ENCODE measurements at places on chromosomes 4 and X.

DNA sequence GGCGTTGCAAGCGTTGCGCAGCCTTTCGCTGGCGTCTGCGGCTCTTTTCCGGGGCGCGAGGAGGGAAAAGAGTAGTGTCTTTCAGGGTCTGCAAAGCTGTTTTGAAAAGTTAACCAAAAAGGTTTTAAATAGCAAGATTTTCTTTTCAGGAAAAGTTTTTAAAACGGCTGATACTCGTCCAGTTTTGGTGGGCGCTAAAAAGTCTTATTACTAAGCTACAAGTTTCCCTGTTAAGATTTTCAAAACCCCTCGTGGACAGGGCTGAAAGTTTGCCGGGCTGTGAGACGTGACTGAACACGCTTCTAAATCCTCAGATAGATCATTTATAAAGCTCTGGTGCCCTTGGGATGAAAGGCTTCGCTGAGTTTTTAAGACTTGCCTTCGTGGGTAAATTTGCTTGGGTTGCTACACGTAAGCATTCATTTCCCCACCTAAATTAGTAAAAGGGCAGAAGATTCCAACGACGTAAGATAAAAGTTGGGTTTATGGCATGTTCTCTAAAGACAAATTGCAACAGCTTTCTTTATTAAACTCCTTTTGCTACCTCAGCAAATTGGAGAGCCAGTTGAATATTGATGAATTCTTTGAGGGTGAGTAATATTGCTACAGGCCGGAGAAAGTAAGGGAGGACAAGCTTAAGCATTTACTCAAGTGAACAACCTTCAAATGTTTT, 91.5 kb downstream of the HPRT1 start:
- DNase-seq, result no peak

GRCh38 chrX:136745215-136746173, 35.2 kb downstream of the ARHGEF6 start:
- no peak for DNase-seq

GRCh38 chrX:44997282-44997812, 124.4 kb downstream of the KDM6A start:
- DNase-seq, result no peak

DNA sequence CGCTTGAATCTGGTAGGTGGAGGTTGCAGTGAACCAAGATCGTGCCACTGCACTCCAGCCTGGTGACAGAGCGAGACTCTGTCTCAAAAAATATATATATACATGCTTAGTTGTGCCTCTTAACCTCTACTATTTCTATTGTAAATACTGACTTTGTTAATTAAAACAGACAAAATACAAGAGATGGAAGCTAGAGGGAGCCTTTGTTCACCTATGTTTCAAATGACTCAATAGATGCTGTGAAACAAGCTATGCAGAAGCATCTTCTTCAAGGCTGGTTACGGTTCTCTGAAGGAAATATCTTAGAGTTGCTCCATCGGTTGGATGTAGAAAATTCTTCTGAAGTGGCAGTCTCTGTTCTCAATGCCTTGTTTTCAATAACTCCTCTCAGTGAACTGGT, 6.2 kb downstream of the NCAPG start:
- no peak for DNase-seq

DNA sequence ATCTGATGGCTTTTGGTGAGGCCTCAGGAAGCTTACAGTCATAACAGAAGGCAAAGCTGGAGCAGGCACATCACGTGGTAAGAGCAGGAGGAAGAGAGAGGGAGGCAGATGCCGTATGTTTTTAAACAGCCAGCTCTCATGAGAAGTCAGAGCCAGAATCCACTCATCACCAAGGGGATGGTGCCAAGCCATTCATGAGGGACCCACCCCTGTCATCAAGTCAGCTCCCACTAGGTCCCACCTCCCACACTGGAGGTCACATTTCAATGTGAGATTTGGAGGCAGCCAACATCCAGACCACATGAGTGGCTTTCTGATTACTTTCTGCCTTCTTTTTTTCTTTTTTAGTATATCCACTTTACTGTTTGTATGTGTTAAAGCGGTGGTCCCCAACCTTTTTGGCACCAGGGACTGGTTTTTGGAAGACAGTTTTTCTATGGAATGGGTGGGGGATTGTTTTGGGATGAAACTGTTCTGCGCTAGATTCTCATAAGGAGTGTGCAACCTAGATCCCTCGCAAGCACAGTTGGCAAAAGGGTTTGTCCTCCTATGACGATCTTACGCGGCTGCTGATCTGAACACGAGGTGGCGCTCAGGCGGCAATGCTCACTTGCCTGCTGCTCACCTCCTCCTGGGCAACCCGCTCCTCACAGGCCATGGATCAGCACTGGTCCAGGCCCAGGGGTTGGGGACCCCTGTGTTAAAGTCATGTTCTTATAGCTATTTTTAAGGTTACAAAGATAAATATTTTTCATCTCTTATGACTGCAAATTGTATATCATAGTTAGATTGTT, 61.7 kb downstream of the SLIT2 start:
- no peak for DNase-seq

- no peak for DNase-seq
These were observed 23.1 kb upstream of the CCNQ start for GRCh38 chrX:153621949-153622598.
